Fibroblast of villous mesenchyme (primary cell): ENCODE measurements at places on chromosomes 5 and 9. TPM values are rescaled to one million over a fixed set of nuclear protein-coding genes. Genes with fewer than 3 reads are reported as not detected.

Gene CCNJL
- total RNA-seq = 0.86 and 1.3 TPM in 2 replicates

Gene EGFL7
- total RNA-seq = 7.7 and 9.9 TPM in 2 replicates

Gene C5orf58
- total RNA-seq = not detected in 2 replicates

Gene FSTL4
- total RNA-seq = under 0.01 TPM in 1 of 2 replicates, not detected in the other

Gene PCDHGA7
- total RNA-seq = 3.5 and 4.5 TPM in 2 replicates
